RWPE1 (cell line): ENCODE measurements at places on chromosomes 2 and 18.

- DNase-seq: no peak
These were observed 24.5 kb downstream of the DARS1 start for GRCh38 chr2:135960656-135961551.

GRCh38 chr18:37667836-37668235, 102.2 kb upstream of the CELF4 start:
- no peak for DNase-seq

GRCh38 chr18:45566025-45566740, 49.1 kb upstream of the SLC14A2 start:
- DNase-seq: peak; percentile 64

GRCh38 chr2:85439025-85439472, 20.5 kb downstream of the SH2D6 start:
- no peak for DNase-seq

- peak; percentile 26 for DNase-seq
These were observed 217.8 kb downstream of the HAUS1 start for GRCh38 chr18:46321955-46322354.

DNA sequence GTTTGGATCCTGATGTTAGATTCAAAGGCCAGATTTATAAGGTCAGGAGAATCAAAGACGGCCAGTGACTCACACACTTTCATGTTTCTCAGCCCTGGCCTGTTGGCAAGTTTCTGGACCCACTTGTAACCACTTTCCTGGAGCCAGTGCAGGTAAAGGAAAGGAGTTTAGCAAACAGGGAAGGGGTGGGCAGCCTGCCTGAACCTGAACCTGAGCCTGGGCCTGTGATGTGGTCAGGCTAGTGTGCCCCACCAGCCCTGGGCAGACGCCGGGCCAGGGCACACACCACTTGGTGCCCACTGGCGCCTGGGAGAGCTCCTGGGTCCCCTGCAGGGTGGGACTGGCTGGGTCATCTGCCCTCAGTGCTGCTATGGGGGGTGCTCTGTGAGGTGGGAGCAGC, 100.5 kb upstream of the SPRED2 start:
- no peak for DNase-seq

DNA sequence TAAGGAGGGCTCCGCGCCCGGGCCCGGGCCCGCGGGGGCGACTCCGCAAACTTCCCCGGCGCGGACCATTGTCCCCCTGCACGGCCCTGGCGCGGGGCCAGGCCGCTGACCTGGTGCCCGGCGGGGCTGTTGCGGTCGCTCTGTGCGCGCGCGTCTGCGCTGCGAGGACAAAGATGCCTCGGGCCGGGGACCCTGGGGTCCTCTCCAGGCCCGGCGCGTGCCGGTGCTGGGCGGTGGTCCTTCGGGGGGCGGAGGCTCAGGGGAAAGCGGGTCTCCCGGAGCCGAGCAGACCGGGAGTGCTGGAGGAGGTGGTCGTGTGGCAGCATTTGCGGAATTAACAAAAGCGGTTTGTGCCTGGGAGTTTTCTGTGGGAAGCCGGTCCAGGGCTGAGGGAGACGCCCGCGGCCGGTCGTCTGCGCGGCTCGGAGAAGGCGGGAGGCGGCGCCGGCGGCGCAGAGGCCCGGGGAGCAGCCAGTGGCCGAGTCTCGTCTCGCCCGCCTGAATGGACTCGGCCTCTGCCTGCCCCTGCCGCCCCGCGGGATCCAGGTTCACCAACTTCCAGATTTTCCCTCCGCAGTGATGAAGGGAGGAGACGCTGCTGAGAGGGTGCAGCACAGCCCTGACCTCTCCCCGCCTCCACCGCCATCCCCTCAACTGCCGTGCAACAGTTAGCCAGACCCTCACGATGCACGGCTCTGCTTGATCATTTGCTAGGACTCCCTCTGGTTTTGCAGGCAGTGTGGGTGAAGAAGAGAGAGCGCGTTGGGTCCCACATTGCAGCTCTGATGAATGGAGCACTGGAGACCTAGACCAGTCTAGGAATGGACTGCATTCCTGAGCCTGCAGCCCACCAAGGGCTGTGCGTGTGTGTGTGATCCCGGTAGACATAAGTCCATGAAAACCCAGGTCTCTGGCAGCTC, 705 bp downstream of the EFR3B start:
- DNase-seq: no peak

GRCh38 chr2:144941743-144942488, 422.0 kb upstream of the ZEB2 start:
- no peak for DNase-seq

- DNase-seq: no peak
These were observed 95.1 kb upstream of the WDSUB1 start for GRCh38 chr2:159381574-159381973.

DNA sequence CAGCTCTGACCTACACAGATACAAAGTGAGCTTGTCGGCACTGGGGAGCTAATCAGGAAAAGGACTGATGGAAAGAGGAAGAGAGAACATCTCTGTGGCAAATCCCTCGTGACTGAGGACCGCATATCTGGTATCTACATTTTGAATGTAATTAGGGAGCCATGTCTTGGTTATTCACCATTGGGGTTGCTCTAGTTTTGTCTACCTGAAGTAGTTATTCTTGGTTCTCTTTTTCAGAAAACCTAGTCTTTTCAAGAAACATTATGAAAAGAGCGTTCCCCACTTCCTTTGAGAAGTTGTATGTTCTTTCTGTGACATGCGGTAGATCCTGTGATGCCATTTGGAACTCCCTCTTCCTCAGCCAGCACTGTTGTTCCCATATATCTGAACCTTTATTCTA, 104.4 kb downstream of the DOCK10 start:
- DNase-seq: no peak

GRCh38 chr2:16554060-16554583, 111.5 kb downstream of the CYRIA start:
- no peak for DNase-seq

GRCh38 chr18:40250236-40250635, 1704.8 kb upstream of the PIK3C3 start:
- no peak for DNase-seq
